Activated naive CD8-positive, alpha-beta T cell treated with anti-CD3 and anti-CD28 coated beads, Interleukin-2, amount 50 U/mL, for 16 hours (primary cell): ENCODE measurements at places on chromosomes 11 and 22.

DNA sequence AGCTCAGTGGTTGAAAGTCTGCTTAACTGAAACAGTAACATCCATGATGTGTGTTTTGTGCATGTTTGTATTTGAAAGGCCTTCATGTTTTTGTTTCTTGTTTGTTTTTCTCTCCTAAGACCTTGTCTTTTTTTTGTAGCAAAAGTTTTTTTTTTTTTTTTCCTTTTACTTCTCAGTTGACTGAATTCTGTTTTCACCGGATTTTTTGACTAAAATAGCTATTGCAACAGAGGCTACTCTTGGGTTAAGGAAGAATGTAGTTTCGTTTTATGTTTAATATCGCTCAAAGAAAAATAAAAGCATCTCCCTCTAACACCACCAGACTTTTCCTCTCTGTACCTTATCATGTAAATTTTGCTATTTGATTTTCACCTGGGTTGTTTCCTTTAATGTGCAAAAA, 15.1 kb downstream of the APOL6 start:
- DNase-seq: no peak

GRCh38 chr11:11454671-11455223, 101.7 kb upstream of the CSNK2A3 start:
- DNase-seq: no peak

DNA sequence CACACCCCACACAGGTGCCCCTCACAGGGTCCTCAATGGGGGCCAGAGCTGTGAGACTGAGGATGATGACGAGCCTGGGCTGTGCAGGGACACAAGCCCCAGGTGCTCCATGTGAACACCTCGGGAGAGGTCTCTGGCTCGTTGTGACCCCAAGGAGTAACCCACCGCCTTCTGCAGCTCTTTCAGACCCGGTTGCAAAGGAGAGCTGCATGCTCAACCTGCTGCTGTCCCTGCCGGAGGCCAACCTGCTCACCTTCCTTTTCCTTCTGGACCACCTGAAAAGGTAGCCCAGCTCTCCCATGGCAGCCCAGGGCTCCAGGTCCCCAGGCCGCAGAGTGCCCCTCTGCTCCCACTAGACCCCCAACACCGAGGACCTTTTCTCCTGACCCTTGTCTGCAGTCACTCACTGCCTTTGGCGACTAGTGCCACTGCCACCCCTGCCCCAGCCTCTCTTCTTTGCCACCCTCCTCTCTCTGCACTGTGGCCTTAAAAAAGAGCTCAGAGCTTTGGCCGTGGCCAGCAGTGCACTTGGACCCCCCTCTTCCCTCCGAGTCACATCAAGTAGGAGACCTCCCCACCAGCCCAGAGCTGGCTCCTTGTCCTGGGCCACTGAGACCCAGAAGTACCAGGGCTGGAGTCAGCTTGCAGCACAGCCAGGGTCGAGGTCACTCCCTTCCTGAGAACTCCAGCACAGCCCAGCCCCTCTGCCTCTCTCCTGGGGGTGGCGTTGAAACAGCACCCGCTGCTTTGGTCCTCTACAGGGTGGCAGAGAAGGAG, 133.7 kb downstream of the BCR start:
- DNase-seq: no peak

DNA sequence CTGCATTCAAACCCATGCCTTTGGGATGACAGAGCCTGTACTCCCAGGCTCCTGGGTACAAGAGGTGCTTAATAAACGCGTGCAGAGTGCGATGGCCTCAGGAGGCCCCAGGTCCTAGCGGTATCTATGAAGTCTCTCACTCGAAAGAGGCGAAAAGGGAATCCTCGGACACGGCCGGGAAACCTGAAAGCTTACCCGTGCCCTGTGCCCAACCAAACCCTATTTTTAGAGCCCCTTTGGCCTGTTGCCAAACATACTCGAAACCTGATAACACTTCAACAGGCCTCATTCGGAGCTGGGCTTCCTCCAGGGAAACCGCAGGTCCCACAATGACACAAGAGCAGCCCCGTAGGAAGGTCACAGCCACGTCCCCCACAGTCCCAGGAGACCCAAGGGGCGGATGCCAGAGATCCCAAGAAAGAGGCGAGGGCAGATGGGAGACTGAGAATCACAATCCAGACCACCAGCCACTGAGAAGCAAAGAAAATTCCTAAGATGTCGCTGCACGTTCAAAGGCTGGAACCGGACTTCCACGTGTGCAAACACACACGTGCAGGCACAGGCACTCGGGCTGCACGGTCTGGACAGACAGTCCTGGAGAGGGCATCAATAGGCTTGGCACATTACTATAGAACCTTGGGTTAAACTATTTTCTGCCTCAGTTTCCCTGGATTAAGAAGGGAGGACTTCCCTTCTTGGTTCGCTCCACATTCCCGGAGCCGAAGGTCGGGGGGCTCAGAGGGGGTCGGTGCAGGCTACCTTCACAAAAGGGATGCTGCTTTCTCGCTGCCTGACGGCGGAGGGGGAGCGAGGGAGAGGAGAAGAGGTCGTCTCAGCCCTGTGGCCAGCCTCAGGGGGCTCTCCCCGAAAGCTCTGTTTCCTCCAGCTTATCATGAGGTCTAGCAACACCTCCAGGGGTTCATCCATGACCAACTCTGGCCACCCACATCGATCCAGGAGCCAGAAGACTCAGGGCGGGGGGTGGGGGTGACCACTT, 8.2 kb downstream of the PDGFB start:
- no peak for DNase-seq

- DNase-seq: peak; percentile 45
These were observed 102.7 kb downstream of the BRD1 start for GRCh38 chr22:49724893-49725489.

- no peak for DNase-seq
These were observed 102.4 kb upstream of the TIMP3 start for GRCh38 chr22:32699001-32699582.

DNA sequence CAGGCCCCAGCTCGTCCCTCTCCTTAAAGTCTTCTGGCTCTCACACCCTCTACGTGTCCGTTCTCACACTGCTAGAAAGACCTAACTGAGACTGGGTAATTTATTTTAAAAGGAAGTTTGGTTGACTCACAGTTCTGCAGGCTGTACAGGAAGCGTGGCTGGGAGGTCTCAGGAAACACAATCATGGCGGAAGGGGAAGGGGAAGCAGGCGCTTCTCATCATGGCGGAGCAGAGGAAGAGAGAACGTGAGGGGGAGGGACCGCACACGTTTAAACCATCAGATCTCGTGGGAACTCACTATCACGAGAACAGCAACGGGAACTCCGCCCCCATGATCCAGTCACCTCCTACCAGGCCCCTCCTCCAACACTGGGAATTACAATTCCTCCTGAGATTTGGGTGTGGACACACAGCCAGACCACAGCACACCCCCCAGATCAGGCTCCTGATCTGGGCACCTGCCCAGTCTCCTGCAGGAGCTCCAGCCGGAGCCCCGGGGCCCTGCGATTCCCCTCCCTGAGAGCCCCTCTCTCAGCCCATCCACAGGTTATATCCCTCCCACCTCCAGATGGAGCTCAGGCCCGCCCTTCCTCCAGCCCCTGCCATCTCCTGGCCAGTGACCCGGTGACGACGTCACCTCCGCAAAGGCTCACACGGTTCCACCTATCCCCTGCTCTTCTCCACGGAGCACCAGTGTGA, 170.2 kb downstream of the BRD1 start:
- DNase-seq: peak; percentile 53

DNA sequence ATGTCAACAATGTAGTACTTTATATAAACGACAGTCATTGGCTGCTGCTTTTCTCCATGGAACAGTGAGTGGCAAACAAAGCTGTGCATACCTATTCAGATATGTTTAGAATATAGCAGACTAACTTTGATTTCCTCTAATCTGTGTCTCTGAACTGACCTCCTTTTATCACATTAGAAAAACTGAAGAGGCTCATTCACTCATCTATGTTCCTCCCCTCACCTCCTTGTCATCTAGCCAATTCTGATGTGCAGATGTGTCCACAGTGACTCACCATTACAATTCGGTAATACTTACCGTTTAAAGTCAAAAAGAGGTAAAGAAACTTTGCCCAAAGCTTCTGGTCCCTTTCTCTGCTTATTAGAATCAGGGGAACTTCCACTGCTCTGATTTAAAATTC, 51.5 kb upstream of the RPS13 start:
- no peak for DNase-seq

- DNase-seq: no peak
These were observed 1.6 kb downstream of the MAML2 start for GRCh38 chr11:96341211-96342013.

GRCh38 chr11:60594998-60595642, 79.9 kb downstream of the MS4A13 start:
- no peak for DNase-seq

DNA sequence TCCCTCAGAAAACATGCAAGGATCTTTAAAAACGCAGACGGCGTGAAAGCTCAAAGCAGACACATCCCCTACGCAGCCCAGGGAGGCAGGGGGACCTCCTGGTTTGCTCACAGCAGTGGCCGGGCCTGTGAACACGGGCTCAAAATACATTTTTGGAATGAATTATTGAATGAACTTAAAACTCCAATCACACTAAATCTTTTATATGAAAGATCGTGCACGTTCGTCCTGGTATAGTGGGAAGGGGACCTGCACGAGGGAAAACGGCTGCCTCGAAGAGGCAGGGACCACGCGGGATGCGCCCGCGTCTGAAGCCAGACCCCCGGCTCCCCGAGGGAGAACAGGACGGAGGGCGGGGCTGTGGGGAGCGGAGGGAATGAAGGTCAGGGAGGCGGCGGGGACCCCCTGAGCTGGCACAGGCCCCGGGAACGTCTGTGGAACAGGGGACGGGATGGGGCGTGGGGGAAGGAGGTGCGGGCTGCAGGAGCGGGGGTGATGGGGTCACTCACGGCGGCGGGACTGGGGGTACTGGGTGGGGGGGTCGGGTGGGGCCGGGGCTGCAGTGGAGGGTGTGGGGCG, 1.3 kb upstream of the PANX2 start:
- DNase-seq: no peak

DNA sequence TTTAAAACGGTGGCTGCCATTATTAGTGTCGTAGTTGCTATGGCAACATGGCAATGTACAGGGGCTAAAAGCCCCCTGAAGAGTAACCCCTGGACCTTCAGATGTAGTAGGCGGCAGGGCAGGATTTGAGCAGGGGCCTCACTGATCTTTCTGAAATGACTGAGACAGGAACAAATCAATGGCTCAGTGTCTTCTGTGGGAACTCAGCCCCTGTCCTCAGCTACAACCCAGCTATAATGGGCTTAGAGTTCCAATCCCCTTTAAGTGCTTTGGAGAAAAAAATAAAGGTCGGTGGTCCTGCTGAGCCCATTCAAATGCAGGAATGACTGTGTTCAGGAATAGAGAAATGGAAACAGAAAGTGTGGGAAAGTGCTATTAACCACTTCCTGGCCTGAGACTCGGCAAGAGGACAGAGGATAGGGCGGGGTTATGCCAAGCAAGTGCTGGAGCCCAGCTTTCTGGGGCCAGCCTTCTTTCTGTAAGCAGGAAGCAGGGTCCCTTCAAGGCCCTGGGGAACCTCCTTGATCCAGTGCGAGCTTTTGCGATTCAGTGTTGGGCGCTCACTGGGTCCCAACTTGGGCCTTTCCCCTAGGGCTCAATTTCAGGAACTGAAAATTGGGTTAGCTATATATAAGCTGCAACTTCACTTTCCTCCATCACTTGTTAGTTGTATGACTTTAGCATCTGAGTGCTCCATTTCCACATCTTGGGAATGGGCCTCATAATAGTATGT, 6.1 kb upstream of the CD82 start:
- DNase-seq: no peak

- no peak for DNase-seq
These were observed 292.8 kb upstream of the SYN3 start for GRCh38 chr22:33350961-33351360.

- DNase-seq: no peak
These were observed 37.8 kb downstream of the PRR5L start for GRCh38 chr11:36333897-36334296.

- DNase-seq: no peak
These were observed 76.3 kb upstream of the SUSD2 start for GRCh38 chr22:24105013-24105360.

DNA sequence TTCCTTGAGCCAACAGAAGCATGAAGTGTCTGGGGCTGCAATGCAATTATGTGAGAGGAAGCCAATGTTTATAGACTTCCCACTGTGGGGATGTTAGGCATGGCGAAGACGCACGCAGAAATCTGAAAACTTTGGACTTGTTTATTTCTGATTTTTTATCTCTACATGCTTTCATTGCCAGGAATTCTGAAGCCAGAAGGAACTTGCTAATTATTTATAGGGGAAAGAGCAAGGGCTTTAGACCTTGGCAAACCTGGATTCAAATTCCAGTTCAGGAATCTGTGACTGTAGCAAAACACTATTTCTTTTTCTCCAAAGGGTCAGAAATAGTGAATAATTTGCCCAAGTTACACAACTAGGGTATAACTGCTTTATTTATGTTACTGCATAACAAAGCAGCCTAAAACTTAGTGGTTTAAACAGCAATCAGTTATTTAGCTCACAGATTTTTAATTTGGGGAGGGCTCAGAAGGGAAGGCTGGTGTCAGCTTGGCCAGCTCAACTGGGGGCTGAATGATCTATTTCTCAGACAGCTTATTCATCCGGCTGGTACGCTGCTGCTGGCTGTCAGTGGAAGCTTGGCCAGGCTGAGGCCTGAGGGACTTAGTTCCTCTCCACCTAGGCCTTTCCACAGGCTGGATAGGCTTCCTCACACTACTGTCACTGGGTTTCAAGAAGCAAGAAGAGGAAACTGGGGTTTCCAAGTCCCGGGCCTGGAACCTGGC, 1.9 kb upstream of the OR6Q1 start:
- no peak for DNase-seq

GRCh38 chr22:48205790-48206189, 1443.3 kb downstream of the TBC1D22A start:
- DNase-seq: no peak

DNA sequence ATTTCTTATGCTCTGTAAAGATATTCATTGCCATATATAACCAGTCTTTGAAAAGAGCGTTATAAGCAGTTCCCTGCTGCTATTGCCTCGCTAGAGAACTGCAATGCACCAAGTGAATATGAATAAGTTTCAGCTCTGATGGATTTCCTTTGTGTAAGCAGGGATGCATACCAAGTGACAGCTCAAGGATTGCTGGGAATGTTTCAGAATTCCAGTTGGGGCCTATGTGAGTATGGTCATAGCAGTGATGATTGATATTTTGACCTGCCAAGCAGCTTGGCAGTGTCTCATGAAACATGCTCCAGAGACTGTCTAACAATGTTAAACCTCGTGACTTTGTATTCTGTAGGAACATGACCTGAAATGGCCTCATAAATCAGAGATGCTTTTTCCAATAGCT, 312.6 kb downstream of the C11orf87 start:
- DNase-seq: no peak

- no peak for DNase-seq
These were observed 3.9 kb upstream of the TEF start for GRCh38 chr22:41377846-41378245.

GRCh38 chr22:37910890-37911672, 5.0 kb downstream of the MICALL1 start:
- no peak for DNase-seq
